Cardiac fibroblast (primary cell): ENCODE measurements at places on chromosomes 12 and 14.

- DNase-seq = peak; percentile 53
These were observed 6.2 kb upstream of the DYRK4 start for GRCh38 chr12:4555804-4556203.

DNA sequence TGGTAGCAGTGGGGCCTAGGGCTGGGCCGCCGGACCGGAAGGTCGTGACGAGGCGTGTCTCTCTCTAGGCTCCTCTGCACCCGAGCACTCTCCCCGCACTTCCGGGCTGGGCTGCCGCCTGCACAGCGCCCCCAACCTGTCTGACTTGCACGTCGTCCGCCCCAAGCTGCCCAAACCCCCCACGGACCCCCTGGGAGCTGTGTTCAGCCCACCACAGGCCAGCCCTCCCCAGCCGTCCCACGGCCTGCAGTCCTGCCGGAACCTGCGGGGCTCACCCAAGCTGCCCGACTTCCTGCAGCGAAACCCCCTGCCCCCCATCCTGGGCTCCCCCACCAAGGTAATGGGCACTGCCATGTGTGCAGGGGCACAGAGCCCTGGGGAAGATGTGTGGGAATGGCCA lies 13.3 kb upstream of the PUS1 start:
- DNase-seq = no peak

- DNase-seq = peak; percentile 8
These were observed 24.8 kb upstream of the NUBPL start for GRCh38 chr14:31536201-31536960.

GRCh38 chr12:63400718-63401117 lies 249.7 kb upstream of the AVPR1A start:
- peak; percentile 22 for DNase-seq

- peak; percentile 12 for DNase-seq
These were observed 64.1 kb downstream of the PPM1A start for GRCh38 chr14:60313093-60313492.

DNA sequence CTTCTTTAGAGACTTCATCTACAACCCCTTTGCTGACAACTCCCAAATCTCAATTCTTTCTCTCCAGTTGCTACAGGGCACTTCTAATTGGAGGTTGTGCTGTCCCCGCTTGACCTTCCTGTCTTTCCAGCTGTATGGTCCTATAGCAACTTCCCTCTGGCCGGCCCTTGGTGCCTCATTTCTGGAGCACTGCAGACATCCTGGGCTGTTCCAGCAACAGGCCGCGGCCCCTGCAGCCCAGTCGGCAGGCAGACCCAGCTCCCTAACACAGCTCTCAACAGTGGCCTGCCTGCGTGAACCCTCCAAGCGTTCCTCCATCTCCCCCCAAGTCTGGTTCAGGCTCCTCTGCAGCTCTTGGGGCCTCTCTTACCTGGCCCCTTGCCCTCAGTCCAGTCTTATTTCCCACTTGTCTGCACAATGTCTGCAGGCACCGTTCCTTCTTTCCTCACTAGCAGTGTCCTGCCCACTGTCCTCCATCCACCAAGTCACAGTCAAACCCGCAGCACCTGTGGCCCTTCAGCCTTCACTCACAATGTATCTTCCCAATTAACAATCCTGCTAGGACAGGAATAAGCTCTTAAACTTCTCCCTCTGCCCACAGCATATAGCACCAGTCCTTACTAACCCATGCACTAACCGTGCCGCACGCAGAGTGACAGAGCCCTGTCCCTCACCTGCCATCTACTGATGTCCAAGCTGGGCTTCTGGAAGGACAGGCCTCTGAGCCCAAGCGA lies 1.6 kb upstream of the EML1 start:
- DNase-seq = no peak

GRCh38 chr12:119175081-119175480 lies 3.6 kb upstream of the HSPB8 start:
- no peak for DNase-seq

- DNase-seq = no peak
These were observed 16.4 kb downstream of the TRMT61A start for GRCh38 chr14:103545219-103545914.

DNA sequence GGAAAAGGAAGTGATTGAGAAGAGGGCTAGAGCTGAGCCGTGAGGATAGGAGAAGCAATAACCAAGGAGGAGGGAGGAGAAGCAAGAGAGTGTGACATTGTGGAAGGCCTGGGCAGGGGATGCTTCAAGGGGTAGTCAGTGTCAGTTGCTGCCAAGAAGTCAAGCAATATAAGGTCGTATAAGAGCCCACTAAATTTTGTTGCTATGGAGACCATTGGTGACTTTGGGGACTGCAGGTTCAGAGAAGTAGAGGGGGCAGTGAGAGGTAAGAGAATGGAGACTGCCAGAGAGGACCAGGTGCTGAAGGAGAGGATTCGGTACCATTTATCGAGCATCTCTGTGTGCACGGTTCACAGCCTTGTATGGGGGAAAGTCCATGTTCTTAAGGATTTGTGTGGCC lies 3.1 kb upstream of the ATXN3 start:
- DNase-seq = no peak

- no peak for DNase-seq
These were observed 23.3 kb downstream of the CHST11 start for GRCh38 chr12:104480012-104480411.

DNA sequence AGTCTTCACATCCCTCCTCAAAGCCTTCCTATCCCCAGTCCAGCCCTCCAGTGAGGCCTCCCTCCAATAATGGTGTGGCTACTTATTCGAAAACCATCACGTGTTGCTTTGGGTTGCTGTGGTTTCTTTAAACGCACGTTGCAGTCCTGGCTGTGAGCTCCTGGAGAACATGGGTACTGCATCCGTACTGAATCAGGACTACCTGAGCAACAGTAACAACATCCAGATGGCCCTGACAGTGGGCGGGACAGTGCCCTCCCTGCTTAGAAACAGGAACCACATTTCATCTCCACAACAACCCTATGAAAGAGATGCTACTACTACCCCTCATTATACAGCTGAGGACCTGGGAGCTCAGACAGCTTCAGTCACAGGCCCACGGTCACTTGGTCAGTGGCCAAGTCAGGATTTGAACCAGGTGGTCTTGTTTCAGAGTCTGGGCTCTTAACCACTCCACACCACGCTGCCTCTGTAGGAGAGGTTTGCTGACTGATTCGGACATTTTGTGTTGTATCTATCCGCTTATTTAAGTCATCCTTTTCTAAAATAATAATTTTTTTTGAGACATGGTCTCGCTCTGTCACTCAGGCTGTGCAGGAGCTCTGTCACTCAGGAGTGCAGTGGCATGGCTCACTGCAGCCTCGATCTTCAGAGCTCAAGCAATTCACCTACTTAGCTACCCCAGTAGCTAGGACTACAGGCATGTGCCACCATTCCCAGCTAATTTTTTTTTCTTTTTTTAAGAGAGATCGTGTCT lies 104.8 kb downstream of the DPF3 start:
- DNase-seq = no peak

GRCh38 chr14:21575661-21576060 lies 4.2 kb downstream of the OR10G3 start:
- no peak for DNase-seq

DNA sequence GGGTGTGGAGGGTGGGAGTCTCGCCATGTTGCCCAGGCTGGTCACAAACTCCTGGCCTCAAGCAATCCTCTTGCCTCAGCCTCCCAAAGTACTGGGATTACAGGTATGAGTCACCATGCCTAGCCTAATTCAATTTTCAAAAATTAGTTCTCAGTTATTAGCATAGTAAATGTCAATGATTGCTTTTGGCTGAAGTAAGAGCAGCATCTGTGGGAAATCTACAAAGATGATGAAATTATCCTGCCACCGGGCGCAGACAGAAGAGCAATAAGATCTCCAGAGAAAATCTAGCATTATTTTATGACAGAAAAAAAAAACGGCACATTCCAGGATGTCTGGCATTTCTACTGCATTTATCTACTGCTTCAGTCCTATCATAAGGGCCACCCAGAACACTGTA lies 97.9 kb upstream of the DAAM1 start:
- no peak for DNase-seq

DNA sequence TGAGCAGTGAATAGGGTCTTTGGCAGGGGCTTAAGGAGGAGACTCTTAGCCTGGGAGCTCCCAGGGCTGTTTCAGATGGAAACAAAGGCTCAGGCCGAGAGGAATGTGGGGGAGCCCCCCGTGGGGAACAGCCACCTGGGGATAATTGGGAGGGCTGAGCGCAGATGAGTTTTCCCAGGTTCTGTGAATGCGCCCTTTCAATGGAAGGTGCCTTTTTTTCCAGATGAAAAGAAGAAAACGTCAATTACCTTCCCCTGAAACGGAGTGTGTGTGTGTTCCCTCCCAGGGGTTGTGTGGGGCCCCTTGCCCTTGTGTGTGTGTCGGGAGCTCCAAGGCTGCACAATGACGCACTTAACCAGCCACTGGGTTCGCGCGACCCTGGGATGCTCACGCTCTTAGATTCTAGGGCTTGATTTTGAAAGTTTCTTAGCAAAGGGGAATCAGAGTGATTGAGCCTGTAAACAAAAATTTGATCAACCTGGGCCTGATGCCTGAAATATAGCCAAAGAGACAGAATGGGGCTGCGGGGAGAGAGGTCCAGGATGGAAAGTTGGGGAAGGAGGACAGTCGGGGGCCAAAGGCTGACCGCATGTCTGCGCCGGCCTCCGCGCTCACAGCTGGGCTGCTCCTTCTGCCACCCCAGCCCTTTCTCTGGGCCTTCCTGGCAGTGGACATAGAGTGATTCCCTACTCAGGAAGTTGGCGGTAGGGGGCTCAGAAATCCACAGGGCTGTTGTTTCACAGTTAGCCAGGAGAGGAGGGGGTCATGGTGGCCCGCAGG lies 14.6 kb downstream of the MEG3 start:
- no peak for DNase-seq

DNA sequence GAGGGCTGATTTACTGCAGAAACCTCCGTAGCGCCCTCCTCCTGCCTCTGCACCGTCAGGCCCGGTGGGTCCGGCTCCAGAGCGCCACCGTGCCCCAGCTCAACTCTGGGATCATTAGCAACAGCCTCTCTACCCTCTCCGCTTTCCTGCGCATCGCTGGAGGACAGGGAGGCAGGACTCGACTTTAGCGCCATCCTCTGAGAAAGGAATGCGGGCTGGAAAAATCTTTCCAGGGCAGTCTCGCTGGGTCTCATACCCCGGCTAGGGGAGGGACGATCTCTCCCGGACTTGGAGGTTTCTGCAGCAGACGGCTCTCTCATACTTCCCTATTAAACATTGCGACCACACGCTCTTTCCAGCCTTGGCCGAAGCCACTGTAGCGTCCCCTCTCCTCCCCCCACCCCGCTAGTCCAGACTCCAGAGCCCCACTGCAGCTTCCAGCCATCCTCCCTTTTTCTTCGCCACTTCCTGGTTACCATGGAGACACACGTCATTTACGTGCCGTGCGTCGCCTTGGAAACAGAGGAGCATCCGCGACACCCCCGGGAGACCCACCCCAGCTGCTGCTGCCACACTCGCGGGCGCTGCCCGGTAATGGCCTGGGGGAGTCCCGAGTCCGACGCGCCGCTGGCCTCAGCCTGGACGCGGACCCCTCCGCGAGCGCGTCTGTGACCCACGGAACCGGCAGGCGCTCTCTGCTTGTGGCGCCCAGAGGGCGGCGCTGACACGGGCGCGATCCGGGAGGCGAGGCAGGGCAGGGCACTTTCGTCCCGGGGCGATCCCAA lies at the start of gene CCDC184:
Gene CCDC184 (plus strand): TSS at position 554 of the 785 bp plus-strand sequence. CDS start 479 bp downstream, outside the sequence.
- DNase-seq = peak; percentile 83

DNA sequence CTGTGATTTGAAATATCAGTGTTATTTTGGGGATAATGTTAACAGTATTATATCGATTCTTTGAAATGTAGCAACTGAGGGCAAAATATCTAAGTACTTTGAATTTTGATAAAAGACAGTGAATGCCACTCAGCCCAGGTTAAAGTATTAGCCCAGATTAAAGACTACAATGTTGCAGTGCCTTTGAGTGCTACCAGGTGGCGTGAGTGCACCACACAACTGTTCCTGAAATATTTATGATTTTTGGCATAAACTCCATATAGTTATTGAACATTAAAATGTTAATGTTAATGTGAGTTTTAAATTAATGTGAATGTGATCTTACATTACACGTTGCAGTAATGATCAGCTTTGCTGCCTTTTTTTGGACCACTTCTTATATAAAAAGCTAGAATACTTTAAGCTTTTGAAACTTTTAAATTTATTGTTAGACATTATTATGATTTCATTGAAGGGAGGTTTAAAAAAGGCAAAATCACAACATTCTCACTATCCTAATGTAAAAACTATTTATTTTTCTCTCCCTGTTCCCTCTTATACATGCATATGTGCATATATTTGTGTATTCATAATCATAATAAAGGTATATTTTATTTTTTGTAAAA lies 22.5 kb downstream of the MRPS35 start:
- peak; percentile 60 for DNase-seq

DNA sequence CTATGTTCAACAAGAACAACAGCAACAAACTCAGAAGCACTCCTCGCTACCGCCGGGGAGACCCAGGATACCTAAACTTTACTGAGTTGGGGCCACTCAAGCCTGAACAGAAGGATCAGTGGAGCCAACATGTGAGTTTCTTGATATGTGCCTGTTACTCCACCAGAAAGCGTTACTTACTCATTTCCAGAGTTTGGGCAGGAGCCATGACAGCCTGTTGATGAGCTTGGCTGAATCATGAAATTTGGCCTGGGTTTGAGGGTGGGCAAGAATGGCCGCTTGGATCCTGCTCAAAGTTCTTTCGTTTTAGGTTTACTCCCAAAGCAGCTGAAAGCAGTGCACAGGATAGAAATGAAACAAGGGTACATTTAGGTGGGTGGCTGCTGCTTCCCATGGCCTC lies 12.0 kb upstream of the GALNT6 start:
- DNase-seq = peak; percentile 49

DNA sequence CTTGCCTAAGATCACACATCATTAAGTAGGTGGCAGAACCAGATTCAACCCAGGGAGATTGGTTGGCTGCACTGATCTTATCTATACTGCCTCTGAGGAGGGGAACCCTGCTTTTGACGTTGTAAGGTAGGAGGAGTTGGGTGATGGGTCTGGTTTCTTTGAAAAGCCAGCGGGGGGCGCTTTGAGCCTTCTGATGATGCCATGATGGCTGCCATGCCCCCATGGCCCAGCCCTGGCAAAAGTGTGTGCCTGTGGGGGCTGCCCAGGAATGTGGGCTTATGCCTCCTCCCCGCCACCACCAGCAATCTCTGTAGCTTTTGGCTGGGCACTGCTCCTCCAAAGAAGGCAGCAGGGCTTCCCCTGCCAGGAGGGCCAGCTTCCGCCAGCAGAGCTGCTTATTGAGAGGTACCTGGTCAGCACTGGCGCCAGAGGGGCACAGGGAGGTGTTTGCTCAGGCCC lies 224.3 kb downstream of the SLC41A2 start:
- no peak for DNase-seq
